Tibial nerve (tissue), 4 donors: ENCODE measurements at places on chromosomes 4 and X.

GRCh38 chrX:133185119-133185518, 33.0 kb downstream of the TFDP3 start:
- H3K36me3 ChIP-seq, result no peaks in the 10 kb centered on the region
- no peak for DNase-seq

- no peak for DNase-seq
- no peak overlapping the region for H3K4me3 ChIP-seq
- H3K4me1 ChIP-seq, result no peaks in the 10 kb centered on the region
- no peak overlapping the region for H3K27ac ChIP-seq
- H3K27me3 ChIP-seq, result no peaks in the 10 kb centered on the region
Measured at GRCh38 chr4:154559494-154560418, 3.1 kb upstream of the FGB start.

DNA sequence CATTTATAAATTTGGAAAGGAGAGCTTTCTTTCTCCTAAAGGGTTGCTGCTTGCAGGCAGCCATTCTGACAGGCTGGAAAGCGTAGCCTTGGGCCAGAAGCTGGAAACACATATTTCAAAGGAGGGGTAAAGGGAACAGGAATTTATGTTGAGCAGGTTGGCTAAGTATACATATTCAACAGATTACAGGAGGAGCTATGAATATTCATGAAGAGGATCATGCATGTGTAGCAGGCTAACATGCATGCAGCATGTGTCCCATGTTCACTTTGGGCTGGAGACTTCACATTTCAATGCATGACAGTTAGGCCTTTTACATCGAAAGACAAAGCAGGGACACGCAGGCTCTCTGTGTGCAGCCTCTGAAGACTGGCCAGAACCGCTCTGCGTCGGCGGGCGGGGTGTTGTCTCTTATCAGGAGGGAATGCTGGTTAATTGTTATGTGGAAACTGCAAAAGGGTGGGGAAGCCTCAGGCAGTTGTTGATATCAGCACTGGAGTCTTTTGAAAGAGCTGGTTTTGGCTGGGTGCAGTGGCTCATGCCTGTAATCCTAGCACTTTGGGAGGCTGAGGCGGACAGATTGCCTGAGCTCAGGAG, 31.5 kb downstream of the CASP3 start:
- DNase-seq, result no peak
- no peaks in the 10 kb centered on the region for H3K27me3 ChIP-seq
- no peak overlapping the region for H3K4me3 ChIP-seq
- peak overlapping the region; percentile 43 for H3K27ac ChIP-seq

- H3K36me3 ChIP-seq, result no peaks in the 10 kb centered on the region
- H3K4me3 ChIP-seq, result no peak overlapping the region
- H3K4me1 ChIP-seq, result no peaks in the 10 kb centered on the region
- no peak overlapping the region for H3K27ac ChIP-seq
Measured at GRCh38 chrX:39613482-39613995, 484.2 kb downstream of the BCOR start.

DNA sequence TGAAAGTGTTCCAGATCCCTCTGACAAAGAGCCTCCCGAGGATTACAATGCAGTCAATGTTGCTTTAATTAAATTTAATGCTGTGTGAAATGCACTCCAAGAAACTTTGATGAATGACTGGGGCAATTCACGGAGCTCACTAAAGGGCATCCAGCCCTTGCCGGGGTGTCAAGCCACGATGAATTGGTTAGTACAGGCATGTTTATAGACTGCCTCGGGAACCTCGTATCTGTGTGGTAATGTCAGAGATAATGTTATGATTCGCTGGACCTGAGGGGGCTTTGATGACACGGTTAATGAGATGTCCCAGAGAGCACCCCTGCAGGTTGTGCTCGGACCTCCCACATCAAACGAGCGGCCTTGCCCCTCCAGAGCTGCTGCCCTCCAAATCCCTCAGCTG, 428.8 kb downstream of the NKX6-1 start:
- H3K4me3 ChIP-seq, result no peak overlapping the region
- H3K27ac ChIP-seq, result no peak overlapping the region
- H3K27me3 ChIP-seq, result no peaks in the 10 kb centered on the region
- no peaks in the 10 kb centered on the region for H3K36me3 ChIP-seq
- DNase-seq, result no peak

DNA sequence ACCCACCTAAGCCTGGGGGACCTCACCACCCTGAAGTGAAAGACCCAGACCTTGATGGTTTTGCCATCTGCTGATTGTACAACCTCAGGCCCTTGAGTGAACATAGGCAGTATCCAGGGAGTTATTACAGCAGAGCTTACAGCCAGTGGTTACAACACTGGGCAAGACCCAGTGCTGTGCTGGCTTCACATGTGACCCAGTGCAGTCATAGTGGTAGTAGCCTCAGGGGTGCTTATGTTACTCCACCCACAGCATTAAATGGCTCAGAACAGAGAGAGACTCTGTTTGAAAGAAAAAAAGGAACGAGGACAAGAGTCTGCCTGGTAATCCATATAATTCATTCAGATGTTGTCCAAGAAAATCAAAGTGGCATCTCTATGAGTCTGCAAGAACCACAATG, 45.2 kb upstream of the DACH2 start:
- no peaks in the 10 kb centered on the region for H3K27me3 ChIP-seq
- no peaks in the 10 kb centered on the region for H3K36me3 ChIP-seq

DNA sequence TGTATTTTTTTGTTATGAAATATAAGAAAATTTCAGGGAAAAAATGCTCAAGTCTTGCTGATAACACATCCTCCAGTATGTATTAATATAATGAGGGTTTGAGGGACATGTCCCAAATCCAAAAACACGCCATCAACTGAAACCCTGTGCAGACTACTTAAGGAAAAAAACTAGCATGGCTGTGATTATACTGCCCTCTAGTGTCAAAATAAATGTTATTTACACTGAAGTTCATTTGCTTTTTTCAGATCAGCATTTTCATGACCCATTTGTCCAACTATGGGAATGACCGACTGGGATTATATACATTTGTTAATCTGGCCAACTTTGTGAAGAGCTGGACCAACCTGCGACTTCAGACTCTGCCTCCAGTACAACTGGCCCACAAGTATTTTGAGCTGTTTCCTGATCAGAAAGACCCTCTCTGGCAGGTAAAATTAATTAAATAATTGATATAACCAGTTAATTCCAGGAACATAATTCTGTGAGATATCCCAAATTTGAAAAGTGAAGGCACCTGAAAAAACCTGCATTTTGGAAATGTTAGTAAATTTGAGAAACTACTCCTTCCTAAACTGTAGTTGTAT, 128.5 kb downstream of the PRSS12 start:
- no peak overlapping the region for H3K4me3 ChIP-seq
- no peaks in the 10 kb centered on the region for H3K27me3 ChIP-seq
- H3K36me3 ChIP-seq, result no peaks in the 10 kb centered on the region
- no peaks in the 10 kb centered on the region for H3K4me1 ChIP-seq
- H3K27ac ChIP-seq, result no peak overlapping the region
- DNase-seq, result no peak

DNA sequence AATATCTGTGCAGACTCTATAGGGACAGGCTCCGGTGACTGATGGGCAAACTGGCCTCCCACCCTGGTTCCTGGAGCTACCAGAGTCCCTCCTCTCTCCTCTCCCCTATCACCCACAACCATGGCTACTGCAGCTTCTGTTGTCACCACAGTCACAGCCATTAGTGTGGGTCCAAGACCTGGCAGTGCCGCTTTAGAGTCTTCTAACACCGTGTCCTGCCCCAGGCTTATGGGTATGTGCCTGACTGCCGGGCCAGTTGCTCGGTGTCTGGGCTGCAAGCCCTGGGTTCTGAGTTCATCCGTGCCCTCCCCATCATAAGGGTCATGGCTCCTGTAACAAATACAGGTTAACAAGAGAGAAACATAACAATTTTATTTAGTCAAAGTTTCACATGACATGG, 85.4 kb downstream of the FNIP2 start:
- H3K27ac ChIP-seq, result no peak overlapping the region
- no peaks in the 10 kb centered on the region for H3K36me3 ChIP-seq
- no peaks in the 10 kb centered on the region for H3K27me3 ChIP-seq
- H3K4me1 ChIP-seq, result no peaks in the 10 kb centered on the region
- no peak for DNase-seq
- H3K4me3 ChIP-seq, result no peak overlapping the region
